Kidney capillary endothelial cell (primary cell): ENCODE measurements at places on chromosomes 3 and 15.
A peak's percentile ranks its signal among the peaks of the same experiment; 100 is the strongest.

DNA sequence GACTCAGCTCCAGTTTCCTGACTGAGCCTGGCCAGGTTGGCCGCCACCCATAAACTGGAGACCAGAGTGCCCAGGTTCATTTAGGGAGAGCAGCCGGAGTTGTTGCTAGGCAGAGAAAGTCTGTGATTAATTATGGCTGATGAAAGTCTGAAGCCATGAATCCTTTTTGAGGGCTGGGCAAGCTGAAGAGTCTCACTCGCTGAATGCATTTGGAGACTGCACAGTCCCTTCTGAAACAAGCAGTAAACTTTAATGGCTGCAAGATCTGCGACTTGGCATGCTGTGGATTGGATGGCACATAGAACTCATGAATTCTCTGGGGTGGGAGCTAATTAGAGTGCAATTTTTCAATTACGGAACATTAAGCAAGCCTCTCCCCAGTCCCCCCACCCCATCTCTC is 282.1 kb downstream of the RPLP1 start:
- DNase-seq, result no peak

GRCh38 chr3:75101329-75102147 is 487.1 kb upstream of the CNTN3 start:
- DNase-seq, result no peak

- DNase-seq, result no peak
Measured at GRCh38 chr3:159174715-159175692, 373.1 kb downstream of the MFSD1 start.

DNA sequence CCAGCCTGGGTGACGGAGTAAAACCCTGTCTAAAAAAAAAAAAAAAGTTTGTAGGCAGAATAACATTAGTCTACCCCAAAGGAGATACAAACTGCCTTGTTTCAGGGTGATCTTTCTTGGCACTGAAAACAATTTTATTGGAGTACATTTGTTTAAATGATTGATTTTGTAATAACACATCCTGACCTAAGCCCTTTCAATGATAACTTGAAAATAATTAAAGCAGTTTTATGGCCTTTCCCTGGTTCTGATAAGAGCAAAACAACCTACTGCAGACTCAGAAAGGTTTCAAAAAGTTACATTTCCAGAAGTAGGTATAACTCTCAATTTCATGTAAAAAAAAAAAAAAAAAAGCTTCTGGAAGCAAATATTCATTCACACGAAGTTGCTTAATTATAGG is 164.4 kb downstream of the ISL2 start:
- no peak for DNase-seq

DNA sequence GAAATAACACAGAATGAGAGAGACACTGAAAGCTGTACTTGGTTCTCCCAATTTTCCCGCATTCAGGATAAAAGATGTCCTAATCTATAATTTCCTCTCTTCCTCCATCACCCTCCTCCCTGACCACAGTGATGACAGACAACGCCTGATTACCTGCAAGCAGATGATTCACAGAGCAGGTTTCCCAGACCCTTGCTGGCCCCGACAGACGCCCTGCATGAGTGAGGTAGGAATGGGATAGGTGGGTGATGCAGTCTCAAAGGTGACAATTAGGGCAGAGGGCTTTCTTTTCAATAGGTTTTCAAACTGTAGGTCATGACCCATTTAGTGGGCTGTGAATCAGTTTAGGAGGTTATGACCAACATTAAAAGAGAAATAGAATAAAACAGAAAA is 5.2 kb upstream of the CXCR6 start:
- DNase-seq, result no peak

- peak; percentile 17 for DNase-seq
Measured at GRCh38 chr3:124266487-124266886, 274.6 kb upstream of the ROPN1 start.

DNA sequence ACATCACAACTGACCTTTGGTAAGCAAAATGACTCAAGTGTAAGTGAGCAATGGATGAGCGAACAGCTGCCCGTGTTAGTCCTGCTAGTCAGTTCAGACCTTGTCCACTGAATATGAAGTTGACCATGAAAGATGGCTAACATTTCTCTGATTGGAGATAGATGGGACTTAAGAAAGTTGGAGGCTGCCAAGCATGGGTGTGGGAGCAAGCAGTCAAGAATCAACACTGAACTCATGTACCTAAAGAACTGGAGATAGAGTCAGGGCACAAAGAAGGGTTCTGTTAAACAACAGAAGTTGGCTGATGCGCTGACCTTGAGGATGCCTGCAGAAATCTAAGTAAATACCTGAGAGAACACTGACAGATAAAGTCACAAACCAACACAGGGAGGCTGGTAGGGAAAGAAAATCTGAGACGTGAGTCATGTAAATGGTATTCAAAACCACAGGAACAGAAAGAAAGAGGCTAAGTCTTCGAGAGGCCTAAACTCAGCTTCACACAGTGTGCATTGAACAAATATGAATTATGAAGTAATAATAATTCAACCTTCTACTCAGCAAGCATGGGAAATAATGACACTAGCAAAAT is 30.7 kb upstream of the ANPEP start:
- DNase-seq, result peak; percentile 59

- no peak for DNase-seq
Measured at GRCh38 chr3:172630316-172630715, 80.6 kb downstream of the NCEH1 start.

GRCh38 chr3:189577050-189577951 is 53.9 kb upstream of the TP63 start:
- no peak for DNase-seq

DNA sequence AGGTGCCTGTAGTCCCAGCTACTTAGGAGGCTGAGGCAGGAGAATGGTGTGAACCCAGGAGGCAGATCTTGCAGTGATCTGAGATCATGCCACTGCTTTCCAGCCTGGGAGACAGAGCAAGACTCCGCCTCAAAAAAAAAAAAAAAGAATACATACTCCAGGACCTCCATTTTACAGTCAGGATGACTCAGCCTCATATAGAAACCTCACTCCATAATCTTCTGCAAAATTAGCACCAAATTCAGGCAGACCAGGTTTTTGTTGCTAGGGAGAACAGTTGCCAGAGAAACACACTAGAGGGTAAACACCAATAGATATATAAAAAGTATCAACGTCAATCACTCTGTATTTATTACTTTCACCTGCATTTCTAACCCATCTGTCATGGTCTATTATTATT is 28.3 kb upstream of the AP3B2 start:
- no peak for DNase-seq

GRCh38 chr3:171480526-171480925 is 20.3 kb upstream of the TNIK start:
- peak; percentile 18 for DNase-seq

GRCh38 chr3:96705895-96706294 is 108.5 kb upstream of the EPHA6 start:
- no peak for DNase-seq

- DNase-seq, result peak; percentile 6
Measured at GRCh38 chr15:80885016-80885579, 104.5 kb downstream of the MESD start.

DNA sequence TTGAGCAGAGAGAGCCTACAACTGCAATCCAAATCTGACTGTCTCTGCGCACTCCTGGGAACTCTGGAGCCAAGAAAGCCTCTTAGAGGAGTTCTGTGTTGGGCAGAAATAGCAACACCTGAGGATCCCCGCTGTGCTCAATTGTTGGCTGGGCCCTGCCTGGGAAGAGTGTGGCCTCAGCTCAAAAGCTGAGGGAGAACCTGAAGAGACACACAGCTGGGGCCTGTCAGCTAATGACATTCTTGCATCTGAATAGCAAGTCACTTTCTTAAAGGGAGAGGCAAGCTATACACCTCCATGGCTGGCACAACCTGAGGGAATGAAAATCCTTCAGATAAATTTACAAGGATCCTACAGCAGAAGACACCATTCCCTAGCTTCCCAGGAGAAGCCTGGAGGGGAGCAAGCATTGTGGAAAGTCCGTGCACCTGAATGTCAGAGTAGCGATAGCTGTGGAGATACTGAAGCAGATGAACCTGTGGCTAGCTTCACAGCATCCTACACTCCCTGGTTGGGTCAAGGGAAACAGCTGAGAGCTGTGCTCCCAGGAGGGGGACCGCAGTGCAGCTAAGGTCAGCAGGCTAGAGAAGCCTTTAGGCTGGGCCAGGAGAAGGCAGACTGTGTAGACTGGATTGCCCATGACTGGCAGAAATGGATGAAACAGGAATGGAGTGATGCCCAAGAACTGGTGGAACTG is 159.9 kb upstream of the PFN2 start:
- no peak for DNase-seq

DNA sequence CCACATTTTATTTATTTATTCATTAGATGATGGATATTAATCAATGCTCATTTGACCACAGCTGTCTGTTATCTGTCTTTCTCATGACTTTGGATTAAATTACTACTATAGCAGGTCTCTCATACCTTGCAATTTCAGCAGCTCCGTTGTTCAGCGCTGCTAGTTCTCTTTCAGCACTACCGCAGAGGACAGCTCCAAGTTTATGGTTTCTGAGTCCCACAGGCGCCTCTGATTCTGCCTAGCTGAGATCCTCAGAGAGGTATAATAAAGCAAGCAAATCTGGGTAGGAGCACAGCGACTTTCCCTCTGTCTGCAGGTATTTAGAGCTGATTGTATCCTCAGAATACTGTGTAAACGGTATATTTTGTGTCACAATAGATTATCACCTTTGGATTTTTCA is 204.9 kb downstream of the CNTN4 start:
- DNase-seq, result peak; percentile 15

GRCh38 chr3:197471221-197472010 is 84.4 kb downstream of the BDH1 start:
- no peak for DNase-seq

GRCh38 chr3:183218826-183219225 is 34.2 kb upstream of the B3GNT5 start:
- no peak for DNase-seq
